ENCODE measurements at places on chromosomes 5 and 9.

DNA sequence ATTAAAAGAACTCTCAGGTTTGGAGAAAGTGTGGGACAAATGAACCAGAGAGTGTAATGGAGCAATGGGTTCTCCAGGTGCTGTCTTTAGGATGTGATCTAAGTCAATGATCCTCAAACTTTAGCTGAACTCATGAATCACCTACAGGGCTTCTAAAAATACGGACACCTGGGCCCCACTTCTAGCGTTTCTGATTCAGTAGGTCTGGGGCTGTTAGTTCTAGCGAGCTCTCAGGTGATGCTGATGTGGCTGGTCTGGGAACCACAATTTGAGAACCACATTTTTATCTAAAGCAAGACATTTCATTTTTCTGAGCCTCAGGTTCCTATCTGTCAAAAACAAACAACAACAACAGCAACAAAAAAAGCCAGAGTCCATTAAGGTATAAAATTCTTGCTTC, 35.1 kb upstream of the PCA3 start:
- no peak for DNase-seq

DNA sequence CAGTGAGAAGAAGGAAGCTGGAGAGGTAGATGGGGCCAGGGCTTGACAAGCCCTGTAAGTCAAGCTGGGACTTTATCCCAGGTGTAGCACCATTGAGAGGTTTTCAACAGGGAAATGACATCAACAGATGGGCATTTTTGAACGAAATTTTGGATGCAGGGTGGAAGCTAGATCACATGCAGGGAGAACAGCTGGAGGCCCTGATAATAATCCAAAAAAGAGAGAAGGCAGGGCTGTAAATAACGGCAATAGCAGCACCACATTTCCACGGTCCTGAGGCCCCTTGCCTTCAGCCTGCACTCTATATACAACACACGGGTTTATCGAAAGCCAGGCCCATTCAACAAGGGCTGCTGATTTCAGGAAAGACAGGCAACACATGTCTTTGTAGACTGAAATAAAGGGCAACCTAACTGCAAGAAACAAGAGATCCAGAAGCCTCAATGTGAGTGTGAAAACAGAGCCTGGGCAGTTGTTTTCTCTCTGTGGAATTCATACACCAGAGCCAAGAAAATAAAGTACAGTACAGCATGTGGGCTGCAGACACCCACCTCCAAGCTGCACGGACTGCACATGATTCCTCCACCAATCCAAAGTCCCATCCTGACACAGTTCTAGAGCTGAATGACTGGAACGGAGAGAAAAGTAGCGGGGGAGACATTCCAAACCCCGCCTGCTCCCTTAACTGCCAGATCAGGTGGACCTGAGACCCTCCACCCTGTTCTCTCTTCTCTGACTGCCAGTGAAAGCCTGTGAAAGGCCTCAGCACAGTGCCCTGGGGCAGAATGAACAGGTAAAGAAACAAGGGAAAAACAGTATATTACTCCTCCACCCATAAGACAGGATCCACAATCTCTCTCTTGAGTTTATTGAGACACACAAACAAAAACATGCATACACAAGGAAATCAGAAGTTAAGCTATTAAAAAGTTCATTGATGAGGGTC, 36.3 kb downstream of the KLHL3 start:
- DNase-seq: peak; percentile 78

DNA sequence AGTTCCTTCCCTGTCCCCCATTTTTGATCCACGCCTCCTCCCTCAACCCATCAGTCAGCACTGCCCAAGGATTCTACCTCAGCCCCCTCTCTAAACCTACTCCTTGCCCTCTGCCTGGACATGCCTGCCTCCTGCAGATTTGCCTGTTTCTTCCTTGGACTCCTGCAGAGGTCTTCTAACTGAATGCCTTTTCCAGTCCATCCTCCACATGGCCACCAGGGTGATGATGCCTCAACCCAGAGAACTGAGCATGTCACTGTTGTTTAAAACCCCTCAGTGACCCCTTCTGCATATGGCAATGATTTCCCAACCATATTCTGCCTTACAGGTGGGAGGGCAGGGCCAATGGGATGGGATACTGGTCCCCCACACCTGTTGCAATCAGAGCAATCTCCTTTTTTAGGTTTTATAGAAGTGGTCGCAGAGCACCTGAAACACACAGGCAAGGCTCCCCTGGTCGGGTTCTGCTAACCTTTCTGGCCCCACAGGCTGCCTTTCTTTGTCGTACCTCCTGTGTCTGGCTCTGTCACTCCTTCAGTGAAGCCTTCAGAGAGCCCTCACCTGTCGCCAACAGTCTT, 9.3 kb downstream of the PHYKPL start:
- no peak for DNase-seq

DNA sequence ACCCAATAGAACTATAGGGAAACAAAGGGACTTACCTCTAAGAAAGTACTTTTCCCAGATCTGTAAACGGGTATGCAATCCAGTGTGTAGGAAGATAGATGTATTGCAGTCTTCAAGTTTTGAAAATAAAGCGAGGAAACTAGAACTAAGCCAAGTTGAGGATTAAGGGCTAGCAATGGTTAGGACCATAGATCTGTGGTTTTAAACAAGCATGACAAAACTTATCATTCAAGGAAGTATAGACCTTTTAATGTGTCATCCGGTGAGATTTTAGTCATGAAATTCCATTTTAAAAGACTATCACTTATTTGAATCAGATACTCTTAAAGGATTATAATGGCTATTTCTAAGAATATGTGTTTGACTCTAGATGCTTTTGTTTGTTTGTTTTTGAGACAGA, 20.5 kb downstream of the CD274 start:
- DNase-seq: no peak

DNA sequence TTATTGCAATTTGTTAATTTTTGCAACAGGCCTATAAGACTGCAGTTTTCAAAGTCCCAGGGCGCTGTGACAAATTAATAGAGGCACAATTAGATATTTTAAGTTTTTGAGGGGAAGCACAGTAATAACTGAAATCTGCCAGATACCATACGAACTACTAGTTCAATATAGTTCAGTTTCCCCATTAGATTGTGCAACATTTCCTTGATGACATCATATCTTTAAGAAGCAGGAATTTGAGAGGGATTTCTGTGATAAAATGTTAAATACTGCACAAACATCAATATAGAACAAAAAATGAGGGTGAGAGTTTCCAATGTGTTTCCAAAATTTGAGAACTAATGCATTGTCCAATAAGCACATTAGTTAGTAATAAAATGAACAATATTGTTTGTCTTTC, 56.7 kb upstream of the GRIN3A start:
- DNase-seq: no peak

DNA sequence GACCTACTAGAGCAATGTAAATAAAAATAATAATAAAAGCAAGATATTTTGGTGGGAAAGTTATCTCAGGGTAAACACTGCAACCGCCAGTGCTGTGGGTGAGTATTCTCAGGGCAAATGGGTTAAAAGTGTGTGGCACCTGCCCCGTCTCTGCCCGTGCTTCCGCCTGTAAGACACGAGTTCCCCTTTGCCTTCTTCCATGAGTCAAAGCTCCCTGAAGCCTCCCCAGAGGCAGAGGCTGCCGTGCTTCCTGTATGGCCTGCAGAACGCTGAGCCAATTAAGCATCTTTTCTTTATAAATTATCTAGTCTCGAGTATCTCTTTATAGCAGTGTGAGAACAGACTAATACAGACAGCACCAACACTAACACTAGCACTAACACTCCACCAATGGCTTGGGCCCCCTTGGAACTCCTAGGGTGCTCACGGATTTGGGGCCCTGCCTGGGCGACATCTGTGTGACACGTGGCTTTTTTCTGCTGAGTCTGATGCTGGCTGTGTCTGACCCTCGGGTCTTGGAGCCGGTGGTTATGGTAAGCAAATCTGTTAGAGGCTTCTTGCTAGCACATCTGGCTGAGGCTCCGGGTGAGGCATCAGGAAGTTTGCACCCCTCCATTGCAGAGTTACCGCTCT, 10.6 kb downstream of the PLEKHG4B start:
- no peak for DNase-seq

GRCh38 chr9:137114613-137115393, at the start of gene DPP7:
DPP7 (minus strand) TSS chr9:137114733; CDS start chr9:137114713, 20 bp downstream.
- DNase-seq: peak; percentile 26

DNA sequence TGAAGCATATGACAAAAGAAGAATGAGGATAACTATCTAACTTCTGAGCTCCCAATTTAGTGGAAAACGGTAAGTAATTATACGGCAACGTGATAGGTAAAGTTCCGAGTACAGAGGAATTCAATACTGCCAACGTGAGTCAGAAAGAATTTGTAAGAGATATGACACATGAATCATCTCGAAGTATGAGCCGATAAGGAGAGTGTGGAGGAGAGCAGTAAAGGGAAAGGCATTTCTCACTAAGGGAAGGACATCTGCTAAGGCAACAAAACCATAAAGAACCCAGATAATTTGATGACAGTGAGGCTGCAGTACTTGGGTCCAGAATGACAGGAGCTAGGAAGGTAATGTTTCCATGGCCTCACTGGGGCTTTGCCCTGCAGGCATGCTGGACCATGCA, 11.0 kb downstream of the MPDZ start:
- no peak for DNase-seq

DNA sequence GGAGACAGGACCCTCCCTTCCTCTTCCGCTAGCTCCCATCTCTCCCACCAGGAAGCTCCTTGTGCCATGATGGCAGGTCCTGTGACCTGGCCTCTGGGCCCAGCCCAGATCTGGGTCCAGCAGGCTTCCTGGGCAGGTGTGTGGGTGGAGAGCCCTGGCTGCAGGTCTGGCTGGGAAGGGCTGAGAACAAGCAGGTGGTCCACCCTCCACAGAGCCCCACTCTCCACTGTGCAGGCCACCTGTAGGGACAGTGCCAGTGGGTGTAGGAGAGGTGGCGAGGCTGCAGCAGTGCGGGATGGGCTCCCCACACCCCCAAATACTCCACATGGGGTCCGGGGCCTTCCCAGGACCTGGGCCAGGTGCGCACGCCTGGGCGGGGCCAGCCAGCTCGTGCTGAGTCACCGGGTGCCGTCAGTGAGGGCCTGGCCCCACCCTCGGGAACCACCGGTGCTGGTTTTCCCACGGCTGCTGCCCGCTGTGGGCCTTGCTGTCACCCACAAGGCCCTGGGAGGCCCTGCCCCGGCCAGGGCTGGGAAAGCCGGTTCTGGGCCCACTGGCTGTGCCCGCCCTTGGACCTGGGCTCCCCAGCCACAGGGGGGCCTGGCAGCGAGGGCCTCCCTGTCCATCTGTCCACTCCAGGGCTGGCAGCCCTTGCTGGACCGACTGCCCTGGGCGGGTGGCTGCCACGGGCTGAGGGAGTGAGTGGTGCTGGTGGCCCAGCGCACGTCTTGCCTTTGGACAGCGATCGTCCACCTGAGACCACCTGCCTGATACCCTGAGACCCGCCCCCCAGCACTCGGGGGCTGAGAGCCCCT, 9.3 kb upstream of the NRARP start:
- DNase-seq: no peak

All from C1 segment of cervical spinal cord (tissue), 14 donors.